Pulmonary artery endothelial cell (primary cell): ENCODE measurements at places on chromosomes 13 and 19.

DNA sequence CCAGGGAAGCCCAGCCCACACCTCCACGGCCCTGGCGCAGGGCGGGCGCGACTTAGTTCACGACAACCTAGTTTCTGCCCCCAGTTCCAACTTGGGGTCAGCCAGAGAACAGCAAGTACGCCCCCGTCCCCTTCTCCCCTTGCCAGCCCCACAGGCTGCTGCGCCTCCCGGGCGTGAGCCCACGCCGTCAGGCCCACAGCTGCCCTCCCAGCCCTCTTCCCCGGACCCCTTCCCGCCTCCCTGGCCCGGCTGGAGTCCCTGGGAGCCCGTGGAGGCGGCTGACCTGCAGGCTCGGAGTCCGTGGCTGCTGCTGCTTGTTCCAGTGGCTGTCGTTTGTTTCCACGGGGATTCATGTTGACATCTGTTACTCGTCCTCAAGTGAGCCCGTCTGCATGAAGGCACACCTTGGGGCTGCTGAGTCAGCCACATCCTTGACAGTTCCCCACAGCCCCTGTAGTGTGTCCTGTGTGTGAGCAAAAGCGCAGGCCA, 86.0 kb downstream of the ATP11A start:
- no peak for DNase-seq

DNA sequence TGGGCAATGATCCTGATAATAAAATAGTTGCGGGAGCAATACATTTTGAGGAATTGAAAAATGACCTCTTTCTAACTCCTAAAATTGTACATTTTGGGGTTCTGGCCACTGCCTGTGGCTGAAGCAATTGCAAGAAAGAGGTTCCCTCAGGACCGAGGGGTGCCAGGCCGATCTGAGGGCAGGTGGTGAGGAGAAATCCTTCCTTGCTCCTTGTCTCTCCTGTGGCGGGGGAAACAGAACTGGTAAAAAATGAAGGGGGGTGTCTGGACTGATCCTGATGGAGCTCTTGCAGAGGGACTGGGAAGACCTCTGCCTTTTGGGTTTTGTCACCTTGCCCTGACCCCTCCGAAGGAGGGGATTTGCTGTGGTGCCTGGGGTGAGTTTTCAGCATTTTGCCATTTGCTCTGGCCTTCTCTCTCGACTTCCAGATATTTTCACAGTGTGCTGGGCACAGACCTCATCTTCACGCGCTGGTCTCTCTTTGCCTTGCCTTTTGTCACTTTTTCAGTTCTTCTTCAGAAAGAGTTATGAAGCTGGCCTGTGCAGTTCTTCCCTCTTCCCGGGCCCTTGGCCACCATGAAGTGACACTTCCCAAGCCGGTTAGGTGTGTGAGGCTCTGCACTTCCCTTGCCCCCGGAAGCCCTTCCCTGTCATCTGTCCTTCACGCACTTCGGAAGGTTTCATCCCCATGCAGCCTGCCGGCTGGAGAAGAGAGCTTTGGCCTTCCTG, 22.2 kb downstream of the NFIX start:
- DNase-seq = no peak

DNA sequence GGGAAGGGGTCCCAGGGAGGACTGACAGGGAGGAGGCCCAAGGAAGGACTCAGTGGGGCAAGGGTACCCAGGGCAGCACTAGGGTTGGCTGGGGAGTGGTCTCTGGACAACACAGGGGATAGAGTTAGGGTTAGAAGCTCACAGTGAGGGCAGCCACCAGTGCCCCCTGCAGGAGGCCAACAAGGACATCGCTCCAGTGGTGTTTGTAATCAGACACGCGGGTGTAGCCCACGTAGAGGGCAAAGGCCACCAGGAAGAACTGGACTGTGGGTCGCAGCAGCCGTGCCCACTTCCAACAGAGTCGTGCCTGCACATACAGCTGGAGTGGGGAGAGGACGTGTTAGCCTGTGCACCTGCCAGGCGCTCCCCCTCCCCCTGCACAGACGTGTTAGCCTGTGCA, 9.2 kb downstream of the PLPP2 start:
- no peak for DNase-seq

DNA sequence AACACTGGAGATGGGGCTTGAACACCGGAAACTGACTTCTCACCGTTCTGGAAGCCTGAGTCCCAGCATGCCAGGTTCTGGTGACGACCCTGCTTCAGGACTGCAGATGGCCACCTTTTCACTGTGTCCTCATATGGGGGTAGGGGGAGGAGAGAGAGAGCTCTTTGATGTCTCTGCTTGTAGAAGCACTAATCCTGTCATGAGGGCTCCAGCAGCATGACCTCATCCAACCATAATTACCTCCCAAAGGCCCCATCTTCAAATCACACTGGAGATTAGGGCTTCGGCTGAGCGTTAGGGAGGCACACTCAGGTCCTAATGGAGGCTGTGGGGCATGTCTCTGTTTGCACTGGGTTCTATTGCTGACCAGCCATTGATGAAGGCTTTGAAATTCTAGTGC, 255.3 kb downstream of the TEX29 start:
- DNase-seq = no peak

- no peak for DNase-seq
Measured at GRCh38 chr19:1063030-1063908, 3.7 kb upstream of the ARHGAP45 start.

DNA sequence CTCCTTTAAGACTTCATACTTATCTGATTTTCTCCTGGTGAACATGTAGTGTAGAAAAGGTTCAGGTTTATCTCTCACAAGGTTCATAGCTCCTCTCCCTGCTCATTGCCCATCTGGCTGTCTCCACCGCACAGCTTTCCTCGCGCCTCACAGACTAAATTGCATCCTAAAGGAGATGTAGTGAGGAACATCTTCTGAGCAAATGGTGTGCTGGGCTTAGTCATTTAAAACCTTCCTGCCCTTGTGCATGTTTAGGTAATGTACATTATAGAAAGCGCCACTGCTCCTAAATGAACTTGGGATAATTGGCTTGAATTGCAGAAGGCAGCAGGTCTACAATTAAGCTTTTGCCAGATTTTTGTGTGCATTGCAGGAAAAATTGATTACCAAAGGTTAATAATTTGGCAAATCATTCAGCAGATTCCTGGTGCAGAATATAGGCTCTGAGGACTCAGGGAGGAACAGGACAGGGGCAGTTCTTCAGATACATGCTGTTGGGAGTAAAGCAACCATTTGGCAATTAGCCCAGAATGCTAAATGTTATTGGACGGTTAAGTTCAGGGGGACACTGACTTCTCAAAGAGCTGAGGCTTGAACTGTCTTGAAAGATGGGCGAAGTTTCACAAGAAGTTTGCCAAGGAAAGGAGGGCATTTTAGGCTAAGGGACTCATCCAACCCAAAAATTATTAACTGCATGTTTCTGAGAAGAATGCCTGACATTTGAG, 108.4 kb upstream of the CLDN10 start:
- no peak for DNase-seq

- DNase-seq = no peak
Measured at GRCh38 chr19:10744253-10744798, 26.4 kb downstream of the DNM2 start.

DNA sequence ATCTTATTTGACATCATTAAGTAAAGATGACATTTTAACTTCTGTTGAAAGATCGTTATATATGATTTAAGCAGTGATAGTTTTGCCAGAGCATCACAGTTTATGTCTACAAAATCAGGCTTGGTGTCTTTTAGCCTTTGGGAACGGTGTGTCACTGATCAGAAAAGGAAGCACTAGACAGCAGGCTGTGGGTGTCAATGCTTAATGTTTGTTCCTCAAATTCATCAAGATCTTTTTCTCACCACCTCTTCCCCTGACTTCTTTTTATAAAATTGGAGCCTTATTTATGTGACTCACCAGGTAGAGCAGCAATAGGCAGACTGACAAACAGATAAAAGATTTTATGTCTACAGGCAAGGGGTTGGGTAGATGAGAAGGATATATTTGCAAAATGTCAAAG, 1558.5 kb downstream of the EFNB2 start:
- DNase-seq = no peak

DNA sequence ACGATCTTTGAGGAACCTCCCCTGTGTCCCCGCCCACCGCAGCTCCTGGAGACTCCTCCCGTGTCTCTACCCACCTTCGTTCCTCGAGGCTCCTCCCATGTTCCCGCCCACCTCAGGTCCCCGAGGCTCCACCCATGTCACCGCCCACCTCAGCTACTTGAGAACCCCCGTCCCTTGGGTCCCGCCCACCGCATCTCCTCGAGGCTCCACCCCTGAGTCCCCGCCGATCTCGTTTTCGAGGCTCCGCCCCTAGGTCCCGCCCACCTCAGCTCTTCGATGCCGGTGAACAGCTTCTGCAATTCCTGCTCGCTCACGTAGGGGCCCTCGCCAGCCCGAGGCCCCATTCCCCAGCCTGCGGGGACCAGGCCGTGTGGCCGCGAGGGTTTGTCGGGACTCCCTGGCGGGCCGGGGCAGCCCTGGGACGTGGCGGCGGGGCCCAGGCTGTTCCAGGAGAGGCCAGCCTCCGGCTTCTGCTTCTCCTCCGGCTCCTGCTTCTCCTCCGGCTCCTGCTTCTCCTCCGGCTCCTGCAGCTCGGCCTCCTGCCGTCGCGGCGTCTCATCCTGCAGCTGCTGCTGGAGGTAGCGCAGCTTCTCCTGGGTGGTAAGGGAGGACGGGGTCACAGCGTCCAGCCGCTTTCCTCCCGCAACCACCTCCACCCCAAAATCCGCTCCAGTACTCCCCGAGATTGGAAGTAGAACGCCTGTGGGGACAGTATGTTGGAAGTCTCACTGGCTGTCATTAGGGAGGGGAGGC, 16.7 kb downstream of the TSKS start:
- no peak for DNase-seq

- no peak for DNase-seq
Measured at GRCh38 chr13:112103260-112103838, 36.4 kb downstream of the SOX1 start.

DNA sequence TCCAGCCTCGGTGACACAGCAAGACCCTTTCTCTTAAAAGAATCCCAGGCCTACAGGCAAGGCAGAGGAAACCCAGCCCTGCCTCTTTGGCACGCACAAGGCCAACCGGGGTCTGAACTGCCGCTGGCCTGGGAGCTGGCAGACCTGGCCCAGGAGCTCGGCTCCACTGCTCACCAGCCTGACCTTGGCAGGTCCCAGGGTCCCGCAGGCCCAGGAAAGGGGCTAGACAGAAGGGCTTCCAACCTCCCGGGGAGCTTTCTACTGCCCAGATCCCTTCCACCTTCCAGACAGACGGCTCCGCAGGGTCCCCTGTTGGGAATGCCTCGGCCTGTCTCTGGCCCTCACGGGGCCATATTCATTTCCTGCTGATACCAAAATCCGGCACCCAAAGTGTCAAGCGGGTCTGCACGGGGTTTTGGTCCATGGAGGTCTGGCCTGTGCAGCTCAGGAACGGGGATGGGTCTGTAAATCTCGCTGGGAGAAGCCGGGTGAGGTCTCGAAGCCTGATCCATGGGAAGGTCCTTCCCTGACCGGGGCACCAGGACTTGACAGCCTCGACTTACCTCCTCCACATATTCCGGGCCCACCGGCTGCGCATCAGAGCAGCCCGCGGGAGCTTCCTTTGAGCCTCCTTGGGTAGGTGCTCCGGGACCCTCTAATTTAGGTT, 36.6 kb upstream of the MATK start:
- no peak for DNase-seq

DNA sequence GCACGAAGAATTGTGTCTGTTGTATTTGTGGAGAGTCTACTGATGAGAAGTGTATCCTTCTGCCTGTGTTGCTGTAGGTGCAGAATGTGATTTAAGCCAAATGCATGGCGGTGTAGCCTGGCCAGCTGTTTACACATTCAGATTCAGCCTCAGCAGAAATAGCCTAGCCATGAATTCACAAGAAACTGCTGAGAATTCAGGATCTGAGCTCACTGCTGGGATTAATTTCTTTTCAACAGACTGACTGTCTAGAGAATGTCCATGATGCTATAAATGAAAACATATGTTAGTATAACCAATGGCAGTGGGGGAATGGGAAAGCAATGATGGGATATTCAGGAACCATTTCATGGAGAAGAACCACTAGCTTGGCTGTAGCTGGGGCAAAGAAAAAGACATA, 77.4 kb upstream of the RNF113B start:
- no peak for DNase-seq

DNA sequence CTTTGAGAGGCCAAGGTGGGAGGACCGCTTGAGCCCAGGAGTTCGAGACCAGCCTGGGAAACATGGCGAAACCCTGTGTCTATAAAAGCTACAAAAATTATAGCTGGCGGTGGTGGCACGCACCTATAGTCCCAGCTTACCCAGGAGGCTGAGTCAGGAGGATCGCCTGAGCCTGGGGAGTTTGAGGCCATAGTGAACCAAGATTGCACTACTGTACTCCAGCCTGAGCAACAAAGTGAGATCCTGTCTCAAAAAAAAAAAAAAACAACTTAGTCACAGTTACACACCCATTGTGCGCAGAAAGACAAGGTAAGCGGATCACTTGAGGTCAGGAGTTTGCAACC, 728 bp upstream of the DENND1C start:
- no peak for DNase-seq

DNA sequence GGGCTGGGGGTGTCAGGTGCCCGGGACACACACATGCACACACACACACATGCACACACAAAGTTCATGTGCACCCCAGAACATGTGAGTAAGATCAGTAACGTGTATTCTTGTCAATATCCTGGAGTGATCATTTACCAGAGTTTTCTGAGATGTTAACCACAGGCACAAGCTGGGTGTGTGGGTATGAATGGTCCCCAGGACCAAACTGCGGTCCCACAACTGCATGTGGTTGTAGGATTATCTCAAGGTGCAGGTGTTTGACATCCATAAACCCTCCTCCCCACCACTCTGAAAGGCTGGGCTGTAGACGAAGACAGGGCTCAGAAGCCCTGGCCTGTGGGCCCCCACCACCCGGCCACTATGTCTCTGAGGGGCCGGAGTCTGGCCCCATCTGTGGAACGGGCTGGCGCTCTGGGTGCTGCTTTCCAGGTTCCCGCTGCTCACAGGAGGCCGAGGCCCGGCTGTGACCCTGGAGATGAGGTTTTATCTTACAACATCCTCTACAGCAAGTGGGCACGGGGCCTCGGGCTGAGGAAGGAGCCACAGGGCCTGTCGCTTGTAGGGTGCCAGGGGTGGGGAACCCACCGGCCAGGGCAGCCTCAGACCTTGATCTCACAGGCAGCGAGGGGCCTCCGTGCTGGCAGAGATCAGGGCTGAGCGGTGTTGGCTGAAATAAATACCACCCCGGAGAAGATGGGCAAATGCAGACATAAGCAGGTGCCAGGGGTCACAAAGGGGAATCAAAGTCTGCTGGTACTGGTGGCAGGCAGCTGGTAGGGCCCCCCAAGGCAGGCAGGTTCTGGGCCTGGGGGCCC, 4.3 kb downstream of the F2RL3 start:
- DNase-seq = no peak

GRCh38 chr19:57351867-57352266, 796 bp downstream of the ZNF304 start:
- DNase-seq = no peak

- DNase-seq = no peak
Measured at GRCh38 chr13:72194523-72194922, 327.5 kb upstream of the DACH1 start.

- peak; percentile 57 for DNase-seq
Measured at GRCh38 chr13:106117035-106117434, 418.4 kb downstream of the EFNB2 start.

DNA sequence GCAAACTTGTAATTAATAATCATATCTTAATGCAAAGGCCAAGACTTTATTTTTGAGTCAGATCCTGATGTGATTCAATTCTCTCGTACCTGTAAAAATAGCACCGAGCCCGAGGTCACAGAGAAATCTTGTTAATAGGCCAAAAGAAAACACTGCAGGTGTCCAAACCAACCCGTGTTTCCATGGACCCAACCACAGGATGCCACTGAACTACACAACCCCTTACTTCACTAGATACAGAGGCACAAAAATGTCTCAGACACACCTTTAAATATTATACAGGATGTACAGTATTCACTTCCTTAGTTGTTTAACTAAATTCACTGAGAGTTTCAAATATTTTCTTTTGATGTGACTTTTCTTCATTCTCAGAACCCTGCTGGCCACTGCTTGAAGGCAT, 530.9 kb downstream of the MYO16 start:
- DNase-seq = no peak
